ENCODE measurements at places on chromosomes 11 and 22.

DNA sequence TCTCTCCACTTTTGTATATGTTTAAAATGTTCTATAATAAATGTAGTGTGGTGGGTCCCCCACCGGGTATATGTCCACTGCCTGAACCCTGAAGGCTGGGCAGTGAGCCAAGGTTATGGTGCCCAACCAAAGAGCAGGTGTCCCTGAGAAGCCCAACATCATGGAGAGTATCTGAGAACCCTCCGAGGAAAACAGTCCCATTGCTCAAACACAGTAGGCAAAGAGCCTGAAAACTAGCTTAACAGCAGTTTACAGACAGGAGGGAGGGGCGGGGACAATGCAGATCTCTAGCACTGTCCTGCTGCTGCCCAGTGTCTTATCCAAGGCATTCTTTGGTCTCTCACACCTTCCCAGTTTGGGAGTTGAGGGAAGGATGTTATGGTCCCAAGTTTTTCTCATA, 91.0 kb downstream of the TMPRSS5 start:
- DNase-seq, result no peak

GRCh38 chr11:72570893-72571661, 103.1 kb downstream of the PDE2A start:
- DNase-seq, result no peak

DNA sequence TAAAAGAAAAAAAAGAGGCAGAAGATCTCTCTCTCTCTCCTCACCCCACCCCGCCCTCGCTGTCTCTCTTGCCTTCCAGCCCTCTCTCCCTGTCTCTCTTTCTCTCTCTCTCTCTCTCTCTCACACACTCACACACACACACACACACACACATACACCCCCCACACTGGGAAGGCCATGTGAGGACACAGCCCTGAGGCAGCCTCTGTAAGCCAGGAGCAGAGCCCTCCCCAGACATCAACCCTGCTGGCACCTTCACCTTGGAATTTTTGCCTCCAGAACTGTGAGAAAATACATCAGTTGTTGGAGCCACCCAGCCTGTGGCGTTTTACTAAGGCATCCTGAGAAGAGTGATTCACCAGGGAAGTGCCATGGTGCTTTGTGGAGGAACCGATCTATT, 14.7 kb downstream of the APOL3 start:
- no peak for DNase-seq

- DNase-seq, result no peak
Measured at GRCh38 chr11:76902121-76903014, 41.6 kb downstream of the ACER3 start.

GRCh38 chr11:103069367-103069766, 22.6 kb downstream of the DCUN1D5 start:
- no peak for DNase-seq

DNA sequence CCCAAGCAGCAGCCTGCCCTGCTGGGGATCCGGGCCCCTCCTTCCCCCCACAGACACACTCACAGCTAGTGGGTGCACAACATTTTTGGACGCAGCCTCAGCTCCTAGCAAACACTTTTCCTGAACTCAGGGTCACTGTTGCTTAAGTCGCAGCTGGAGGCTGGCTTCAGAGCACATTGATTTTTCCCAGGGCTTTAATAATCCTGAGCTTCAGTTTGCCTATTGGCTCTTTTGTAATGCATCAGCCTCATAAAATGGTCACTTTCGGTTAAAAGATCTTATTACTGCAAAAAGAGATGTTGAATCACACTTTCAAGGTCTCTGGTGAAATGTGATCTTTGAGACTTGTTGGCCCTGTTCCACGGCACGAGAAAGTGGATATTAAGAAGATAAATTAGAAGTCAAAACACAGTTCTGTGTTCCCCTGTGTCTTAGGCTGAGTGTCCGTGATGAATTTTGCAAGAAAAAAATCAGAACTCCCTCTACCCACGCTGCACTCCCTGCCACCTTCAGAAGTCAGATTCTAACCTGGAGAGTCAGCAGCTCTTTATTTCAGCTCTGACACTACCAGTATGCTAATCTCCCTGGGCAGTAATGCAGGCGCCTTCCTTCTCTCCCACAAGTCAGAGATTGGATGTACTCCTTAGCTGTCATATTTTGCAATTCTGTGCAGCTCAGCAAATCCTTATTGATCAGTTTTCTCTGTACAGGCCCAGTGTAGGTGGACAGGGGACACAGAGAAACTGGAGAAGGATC, 158.2 kb upstream of the E2F8 start:
- no peak for DNase-seq

GRCh38 chr22:27804470-27805297, 3.1 kb upstream of the MN1 start:
- no peak for DNase-seq

- peak; percentile 79 for DNase-seq
Measured at GRCh38 chr11:2699531-2700414, at the start of gene KCNQ1OT1. TSS of gene KCNQ1OT1 (minus strand) at chr11:2699994.

DNA sequence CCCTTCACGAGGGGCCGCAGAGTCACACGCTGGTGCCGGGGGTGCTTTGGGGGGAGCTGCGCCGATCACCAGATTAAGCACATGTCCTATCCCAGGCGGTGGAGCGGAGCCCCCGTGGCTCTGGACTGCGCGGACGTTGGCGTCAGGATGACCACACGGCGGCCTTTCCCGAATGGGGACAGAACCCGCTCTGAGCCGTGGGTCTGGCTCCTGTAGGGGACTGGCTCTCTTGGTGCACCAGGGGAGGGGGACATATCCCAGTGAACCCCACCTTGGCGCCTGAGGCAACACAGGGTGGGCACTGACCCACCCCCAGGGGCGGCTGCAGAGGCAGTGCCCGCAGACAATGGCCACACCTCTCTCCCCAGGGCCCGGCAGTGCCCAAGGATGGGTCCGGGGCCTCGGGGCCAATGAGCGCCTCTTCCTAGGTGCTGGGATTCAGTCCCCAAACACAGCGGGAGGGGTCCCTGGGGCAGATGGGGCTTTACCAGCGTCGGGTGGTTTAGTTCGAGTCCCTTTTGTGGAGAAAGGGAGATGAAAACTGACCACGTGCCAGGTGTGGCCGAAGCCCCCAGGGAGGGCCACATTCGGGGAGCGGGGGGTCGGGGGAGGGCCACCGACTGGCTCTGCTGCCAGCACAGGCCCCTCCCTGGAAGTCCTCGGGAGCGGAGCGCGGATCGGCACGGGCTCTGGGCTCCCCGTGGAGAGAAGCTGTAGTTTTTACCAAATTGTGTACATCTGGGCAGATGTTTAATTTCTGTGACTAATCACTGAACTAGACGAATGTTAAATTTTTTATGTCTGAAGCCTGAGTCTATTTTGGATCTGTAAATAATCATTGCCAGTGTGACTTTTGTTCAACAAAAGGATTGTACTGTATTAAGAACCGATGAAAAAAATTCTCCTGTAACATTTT, 58.9 kb downstream of the GRAMD4 start:
- DNase-seq, result no peak

Data from activated T-helper 1 cell treated with Interleukin-2 at 50 U/mL for 16 hours (primary cell).